Stimulated activated CD8-positive, alpha-beta memory T cell treated with anti-CD3 and anti-CD28 coated beads, Interleukin-15, amount 100 ng/mL, for 4 hours (primary cell): ENCODE measurements at places on chromosomes 1 and 21.

- DNase-seq: no peak
Measured at GRCh38 chr1:173914366-173914871, 2.7 kb downstream of the SERPINC1 start.

DNA sequence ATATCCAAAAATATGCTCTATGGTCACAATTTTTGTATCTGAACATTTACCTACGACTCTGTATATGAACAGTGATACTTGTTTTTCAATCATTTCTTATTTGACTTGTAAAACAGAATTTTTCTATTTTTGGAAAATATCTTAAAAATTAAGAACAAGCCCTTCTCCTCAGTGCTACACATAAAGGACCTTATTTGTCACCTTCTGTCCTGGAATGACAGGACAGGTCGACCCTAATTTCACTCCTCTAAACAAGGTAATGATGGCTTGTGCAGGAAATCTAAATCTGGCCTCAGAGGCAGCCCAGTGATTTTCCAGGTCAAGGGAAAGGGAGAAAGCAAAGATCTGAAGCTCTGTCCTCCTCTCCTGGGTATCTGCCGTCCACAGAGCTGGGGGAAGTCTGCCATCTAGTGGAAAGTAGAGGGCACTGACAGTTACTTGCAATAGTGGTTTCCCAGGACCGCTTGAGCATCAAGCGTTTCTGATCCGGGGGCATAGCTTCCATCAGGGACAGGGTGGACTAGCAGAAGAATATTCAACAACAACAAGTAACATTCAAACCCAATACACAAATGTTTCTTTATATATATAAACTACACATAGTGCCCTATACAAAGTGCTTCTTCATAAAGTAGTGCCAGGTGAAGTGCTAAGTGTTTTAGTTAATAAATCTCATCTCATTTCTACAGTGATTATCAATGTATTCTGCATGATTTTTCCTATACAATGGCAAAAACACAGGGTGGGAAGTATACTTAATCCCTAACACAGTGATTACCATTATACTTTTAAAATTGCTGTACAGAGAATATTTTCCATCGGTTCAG lies 74.6 kb downstream of the SLC25A24 start:
- DNase-seq: peak; percentile 41

GRCh38 chr1:207309745-207310273 lies 11.7 kb upstream of the CD55 start:
- no peak for DNase-seq

GRCh38 chr21:40792691-40793456 lies 54.1 kb downstream of the DSCAM start:
- no peak for DNase-seq

DNA sequence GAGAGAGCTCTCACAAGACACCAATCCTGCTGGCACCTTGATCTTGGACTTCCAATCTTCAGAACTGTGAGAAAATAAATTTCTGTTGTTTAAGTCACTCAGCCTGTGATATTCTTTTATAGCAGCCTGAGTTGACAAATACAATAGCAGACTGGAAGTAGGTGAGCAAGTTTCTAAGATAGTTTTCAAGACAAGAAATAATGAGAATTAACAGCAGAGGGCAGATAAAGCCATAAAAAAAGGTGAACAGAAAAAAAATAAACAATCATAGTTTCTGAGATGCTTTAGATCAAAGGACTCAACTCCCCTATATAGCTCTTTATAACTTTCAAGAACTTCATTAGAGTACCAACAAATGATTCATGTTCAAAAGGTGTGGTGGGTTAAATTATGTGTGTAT lies 119.8 kb downstream of the PLPPR5 start:
- no peak for DNase-seq

- no peak for DNase-seq
Measured at GRCh38 chr1:78044796-78045562, 787 bp upstream of the GIPC2 start.

- no peak for DNase-seq
Measured at GRCh38 chr1:47725511-47725991, 271.6 kb downstream of the TRABD2B start.

- no peak for DNase-seq
Measured at GRCh38 chr21:33265664-33266049, 510 bp upstream of the IL10RB start.

- no peak for DNase-seq
Measured at GRCh38 chr1:44810101-44810761, 1.9 kb downstream of the BTBD19 start.

DNA sequence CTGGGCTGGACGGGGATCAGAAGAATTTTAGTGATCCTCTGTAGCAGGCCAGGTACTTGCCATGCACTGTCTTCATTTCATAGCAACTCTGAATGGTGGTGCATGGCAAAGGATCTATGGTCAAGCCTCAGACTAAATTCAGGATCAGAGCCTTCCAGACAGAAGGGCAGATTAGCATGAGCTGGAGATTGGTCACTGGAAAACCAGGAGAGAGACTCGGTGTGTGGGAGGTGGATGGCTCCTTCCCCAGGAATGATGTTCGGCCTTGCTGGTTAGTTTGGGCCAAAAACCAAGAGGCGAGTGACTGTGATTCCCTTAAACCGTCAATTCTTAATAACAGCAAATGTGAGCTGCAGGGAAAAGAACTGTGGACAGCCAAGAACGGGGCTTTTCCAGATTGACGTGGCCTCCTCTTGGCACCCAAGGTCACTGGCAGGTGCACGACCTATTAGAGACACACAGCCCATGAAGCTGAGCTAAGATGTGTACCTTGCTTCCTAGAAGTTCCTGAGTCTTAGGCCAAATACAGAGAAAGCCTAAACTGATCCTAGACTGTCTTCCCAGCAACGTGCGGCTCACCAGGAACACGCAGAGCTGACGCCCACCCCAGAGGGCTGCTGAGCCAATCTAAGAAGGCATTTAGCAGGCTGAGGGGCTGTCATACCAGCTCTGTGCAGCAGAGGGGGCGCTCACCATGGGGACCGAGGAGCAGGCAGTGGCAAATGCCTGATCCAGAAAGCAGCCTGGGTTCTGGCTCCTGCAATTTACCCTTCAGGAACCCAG lies 18.5 kb downstream of the ALDH4A1 start:
- peak; percentile 22 for DNase-seq
